ENCODE measurements at places on chromosomes 12 and 14.
A peak's percentile ranks its signal among the peaks of the same experiment; 100 is the strongest.

- no peak for DNase-seq
Measured at GRCh38 chr12:119432949-119433348, 98.4 kb downstream of the CCDC60 start.

DNA sequence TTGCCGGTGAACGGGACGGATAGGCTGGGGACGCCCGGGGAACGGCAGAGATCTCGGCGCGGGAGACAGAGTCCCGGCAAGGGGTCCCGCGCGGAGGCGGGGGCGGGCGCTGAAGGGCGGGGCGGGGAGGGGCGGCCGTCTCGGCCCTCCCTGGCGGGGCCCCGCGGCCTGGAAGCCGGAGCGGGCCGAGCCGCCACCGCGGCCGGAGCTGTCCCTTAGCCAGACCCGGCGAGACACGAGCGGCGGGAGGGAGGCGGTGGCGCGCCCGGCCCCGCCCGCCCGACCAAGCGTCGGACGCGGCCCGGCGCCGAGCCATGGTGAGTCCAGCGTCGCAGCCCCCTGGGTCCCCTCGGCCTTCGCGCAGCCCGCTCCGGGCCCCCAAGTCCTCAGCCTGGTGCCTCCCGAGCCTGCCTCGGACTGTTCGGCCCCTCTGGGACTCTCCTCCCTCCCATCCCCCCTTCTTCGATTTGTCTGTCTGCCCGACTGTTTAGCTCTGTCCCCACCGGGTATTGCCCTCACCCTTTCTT is at the start of gene ARHGEF40:
ARHGEF40 (plus strand) TSS at position 222 of the 527 bp plus-strand sequence; CDS start at position 315, 93 bp downstream.
- DNase-seq: peak; percentile 69

DNA sequence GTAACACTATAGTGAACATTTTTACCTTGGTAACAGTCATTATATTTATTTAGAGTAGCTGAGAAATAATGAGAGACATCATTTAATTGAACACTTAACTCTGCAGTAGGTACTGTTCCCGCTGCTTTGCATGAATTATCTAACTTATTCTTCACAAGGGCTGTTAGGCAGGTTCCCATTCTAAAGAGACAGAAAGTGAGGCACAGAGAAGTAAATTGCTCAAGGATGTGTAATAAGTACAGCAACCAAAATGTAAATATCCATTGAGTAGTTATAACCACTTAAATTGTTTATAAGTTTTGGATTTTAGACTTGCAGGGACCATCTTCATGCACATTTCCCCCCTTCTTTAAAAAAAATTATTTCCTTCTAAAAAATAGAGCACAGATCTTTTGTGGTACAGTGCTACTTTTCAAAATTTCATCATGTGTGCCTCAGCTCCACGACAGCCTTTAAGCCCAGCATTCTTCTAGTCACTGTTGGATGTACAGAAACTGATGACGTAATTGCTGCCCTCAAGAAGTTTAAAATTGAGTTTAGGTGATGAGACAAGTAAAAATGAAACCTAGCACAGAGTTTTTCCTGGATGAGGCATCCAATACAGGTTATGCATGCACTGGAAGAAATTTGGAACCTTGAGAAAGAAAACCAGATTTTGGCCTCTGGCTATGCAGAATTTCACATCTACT is 6.0 kb upstream of the MANSC4 start:
- DNase-seq: no peak

- DNase-seq: peak; percentile 84
Measured at GRCh38 chr14:69013943-69014782, 35.1 kb upstream of the ACTN1 start.

DNA sequence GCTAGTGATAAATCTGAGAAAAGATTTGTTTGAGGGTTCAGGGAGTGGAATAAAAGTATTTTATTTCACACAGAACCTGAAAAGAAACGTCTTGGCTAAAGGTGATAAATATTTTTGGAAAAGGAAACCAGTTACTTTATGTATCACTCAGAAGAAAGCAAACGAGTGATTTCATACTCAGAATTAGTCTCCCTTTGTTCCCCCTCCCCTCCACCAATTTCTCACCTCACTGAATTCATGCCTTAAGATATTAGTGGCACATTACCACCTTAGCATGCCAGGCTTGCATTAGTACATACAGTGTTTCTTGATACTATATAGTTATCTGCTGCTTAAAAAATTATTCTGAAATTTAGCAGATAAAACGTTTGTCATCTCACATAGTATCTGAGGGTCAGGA is 28.2 kb downstream of the G2E3 start:
- no peak for DNase-seq

GRCh38 chr12:104285740-104286515 is 17.6 kb upstream of the EID3 start:
- peak; percentile 57 for DNase-seq

DNA sequence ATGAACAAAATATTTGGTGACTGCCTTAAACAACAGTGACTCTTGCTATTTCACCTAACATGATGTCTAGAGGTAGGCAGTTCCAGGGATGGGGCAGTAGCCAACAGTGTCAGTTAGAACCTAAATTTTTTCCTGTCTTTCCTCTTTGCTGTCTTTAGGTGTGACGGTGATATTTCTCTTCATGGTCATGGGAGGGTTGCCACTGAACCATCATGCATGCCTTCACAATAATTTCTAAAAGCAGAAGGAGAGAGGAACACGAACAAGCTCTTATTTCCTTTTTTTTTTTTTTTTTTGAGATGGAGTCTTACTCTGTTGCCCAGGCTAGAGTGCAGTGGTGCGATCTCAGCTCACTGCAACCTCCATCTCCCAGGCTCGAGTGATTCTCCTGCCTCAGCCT is 2.4 kb downstream of the CCDC63 start:
- no peak for DNase-seq

DNA sequence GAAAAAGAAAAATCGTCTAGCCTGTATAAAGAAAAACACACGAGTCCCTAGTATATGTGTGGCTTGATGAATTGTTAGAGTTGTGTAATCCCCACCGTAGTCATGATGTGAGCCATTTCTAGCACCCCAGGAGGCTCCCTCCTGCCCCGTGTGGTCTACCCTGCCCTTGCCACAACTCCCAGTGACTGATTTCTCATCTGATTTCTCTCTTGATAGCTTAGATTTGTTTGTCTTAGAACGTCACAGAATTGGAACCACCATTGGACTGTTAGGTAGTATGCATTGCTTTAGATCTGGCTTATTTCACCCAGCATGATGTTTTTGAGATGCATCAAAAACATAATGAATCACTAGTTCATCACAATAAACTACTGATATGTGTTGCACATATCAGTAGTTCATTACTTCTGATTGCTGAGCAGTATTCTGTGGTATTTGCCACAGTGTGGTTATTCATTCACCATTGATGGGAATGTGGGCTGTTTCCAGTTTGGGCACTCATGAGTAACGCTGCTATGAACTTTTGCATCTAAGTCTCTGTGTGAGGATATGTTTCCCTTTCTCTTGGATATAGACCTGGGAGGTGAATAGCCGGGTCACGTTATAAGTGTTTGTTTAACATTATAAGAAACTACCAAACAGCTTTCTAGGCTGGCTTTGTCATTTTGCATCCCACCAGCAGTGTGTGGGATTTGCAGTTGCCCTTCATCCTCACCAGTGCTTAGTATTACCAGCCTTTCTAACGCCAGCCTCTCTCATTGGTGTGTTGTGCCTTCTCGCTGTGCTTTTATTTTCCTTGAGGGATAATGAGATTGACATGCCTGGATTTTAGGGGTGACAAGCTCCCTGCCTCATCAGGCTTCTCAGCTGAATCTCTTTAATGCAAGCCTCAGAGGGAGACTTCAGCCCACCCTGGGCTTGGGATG is 31.9 kb upstream of the NCOR2 start:
- no peak for DNase-seq

DNA sequence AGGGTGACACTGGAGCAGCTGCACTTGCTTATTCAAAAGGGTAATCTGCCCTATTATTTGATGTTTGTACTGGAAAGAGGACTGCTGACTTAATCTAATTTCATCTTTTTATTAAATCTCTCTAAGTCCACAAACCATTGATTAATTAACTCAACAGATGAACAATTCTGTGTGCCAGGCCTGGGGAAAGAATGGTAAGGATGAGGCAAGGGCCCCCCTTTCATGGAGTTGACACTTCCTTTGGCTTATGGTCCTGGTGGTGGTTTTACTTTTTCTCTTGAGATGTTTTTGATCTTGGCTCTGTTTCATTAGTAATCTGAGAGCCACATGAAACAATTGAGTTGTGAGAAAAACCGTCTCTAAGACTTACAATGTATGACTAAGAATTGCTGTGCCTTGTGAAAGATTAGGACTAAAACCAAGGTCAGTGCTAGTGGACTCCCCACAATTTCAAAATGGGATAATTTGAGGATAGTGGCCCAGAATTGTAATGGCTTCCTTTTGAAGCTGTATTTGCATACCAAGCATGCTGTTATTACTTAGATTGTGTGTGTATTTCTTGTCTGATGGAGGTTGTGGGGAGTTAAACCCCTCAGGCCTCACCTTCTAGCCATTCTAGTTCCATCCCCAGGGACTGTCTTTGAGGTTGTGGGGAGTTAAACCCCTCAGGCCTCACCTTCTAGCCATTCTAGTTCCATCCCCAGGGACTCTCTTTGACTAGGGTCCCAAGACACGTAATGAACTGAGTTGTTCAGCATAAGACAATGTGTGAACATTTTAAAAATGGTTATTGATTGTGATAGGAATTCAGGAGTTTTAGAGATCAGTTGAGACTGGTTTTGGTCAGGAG is 52.5 kb upstream of the EVL start:
- DNase-seq: no peak

DNA sequence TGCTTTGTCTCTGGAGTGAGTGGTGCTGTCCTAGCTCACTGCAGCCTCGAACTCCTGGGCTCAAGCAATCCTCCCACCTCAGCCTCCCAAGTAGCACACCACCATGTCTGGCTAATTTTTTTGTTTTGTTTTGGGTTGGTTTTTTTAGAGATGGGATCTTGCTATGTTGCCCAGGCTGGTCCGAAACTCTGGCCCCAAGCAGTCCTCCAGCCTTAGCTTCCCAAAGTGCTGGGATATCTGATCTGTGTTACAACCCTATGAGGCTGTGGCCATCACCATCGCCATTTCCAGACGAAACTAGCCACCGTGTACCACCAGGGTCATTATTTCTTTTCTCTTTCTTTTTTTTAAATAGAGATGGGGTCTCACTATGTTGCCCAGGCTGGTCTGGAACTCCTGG is 2.6 kb downstream of the IL31 start:
- no peak for DNase-seq

DNA sequence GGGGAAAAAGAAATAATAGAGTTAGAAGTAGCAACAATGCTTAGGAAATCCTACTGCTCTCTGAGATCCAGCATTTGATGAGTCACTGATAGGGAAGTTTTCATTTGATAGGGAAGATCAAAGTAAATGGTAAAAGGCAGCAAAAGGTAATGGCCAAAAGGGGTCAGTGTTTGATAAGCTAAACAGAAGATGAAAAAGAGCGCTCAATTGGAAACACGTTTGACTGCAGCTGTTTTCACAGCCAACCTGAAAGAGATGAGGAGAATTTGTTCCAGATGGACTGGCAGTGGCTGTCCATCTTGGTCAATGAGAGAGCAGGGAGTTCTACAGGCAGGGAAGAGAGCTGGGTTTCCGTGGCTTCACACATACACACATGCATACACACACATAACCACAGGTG is 264.2 kb downstream of the TMEM132C start:
- no peak for DNase-seq

DNA sequence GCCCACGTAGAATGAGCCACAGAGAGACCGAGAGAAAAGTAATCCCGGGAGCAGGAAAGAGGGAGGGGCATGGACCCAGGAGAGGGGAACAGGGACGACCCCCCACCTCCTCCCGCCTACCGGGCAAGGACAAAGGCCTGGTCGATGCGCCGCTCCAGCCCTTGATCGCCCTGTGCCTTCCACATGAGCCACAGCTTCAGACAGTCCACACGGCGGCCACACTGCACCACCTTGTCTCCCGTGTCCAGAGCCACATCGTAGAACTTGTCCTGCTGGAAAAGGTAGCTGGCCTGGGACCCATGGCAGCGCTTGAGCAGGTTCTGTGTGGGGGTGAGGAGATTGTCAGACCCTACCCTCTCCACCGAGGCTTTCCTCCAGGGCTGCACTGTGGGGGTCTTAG is 20.5 kb upstream of the ZNF740 start:
- no peak for DNase-seq

GRCh38 chr12:101666052-101666728 is 31.2 kb upstream of the CHPT1 start:
- DNase-seq: no peak

DNA sequence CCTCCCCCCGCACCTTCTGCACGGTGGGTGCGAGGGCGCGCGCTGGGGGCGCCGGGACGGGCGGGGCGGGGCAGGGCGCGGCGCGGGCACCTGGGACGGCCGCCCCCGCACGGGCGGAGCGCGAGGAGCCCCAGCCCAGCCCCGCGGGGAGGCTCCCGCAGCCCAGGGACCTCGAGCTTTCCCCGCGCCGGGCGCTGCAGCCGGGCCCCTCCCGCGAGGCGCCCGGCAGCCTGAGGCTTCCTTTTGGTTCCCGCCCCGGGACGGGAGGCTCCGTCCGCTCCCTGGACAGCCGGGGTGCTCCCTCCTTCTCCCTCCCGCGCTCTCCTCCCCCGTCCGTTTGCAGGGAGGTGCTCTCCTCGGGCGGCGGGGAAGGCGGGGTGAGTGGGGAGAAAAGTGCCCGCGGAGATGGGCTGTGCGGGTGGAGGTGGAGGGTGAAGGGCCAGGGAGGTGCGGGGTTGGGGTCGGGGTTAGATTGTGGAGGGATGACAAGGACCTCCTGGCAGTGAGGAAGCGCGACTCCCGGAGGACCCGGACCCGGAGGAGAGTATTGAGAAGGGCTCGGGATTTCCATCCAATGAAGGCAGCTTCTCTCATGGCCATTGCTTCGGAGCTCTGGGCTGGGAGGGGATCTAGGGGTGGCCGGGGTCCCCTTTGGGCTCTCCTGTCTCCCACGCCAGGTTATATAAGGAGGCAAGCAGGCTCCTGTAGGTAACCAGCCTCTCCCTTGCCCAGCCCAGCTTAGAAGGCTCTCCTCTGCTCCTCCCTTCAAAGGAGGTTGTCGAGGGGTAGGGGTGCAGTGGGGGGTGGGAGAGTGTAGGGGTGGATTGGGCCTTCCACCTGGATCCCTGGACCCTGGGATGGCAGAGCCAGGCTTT is 645 bp downstream of the JDP2 start:
- peak; percentile 63 for DNase-seq

DNA sequence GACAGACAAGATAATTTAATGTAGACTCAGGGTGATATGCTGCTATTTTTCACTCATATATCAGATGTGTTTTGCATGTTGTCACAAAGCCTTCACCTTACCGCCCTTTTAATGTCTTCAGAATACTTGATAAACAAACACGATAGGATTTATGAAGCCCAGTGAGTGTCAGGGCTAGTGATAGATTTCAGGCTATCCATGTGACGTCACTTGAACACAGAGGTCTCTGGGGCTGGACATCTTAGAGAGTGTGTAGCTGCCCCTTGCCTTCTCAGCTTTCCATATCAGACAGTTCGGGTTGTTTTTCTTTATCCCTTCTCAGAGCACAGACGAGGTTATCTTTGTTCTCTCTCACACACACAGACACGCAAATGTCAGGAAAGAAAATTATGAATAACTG is 105.3 kb upstream of the GSC start:
- no peak for DNase-seq

Measured in transverse colon (tissue), 4 donors.